ENCODE measurements at places on chromosomes 4 and X. TPM values are rescaled to one million over a fixed set of nuclear protein-coding genes. Genes with fewer than 3 reads are reported as not detected.

The DCAF4L1 gene
- total RNA-seq = not detected

The SPATA4 gene
- not detected for total RNA-seq

The ZNF141 gene
- 1.2 TPM for total RNA-seq

The VCX gene
- not detected for total RNA-seq

The SH3TC1 gene
- 8.0 TPM for total RNA-seq

The TMEM35A gene
- not detected for total RNA-seq

The ARHGAP24 gene
- total RNA-seq = 0.67 TPM

The FGA gene
- total RNA-seq = not detected

The NEIL3 gene
- total RNA-seq = 20.7 TPM

The TLR2 gene
- total RNA-seq = 0.23 TPM

The XIAP gene
- total RNA-seq = 11.0 TPM

The FAM120C gene
- total RNA-seq = 2.8 TPM

The STATH gene
- not detected for total RNA-seq

The PPM1K gene
- 0.52 TPM for total RNA-seq

The GNRHR gene
- not detected for total RNA-seq

The FGF2 gene
- total RNA-seq = 26.6 TPM

The FRG2 gene
- not detected for total RNA-seq

The ELK1 gene
- 28.1 TPM for total RNA-seq

The PIN4 gene
- 7.1 TPM for total RNA-seq

The GBA3 gene
- not detected for total RNA-seq

The LONRF3 gene
- 13.8 TPM for total RNA-seq

The BMPR1B gene
- total RNA-seq = 1.2 TPM

The SNX25 gene
- total RNA-seq = 26.2 TPM

The USP17L26 gene
- total RNA-seq = not detected

The PAGE2 gene
- not detected for total RNA-seq

The RRAGB gene
- total RNA-seq = 20.2 TPM

The PPEF2 gene
- not detected for total RNA-seq

The NPNT gene
- 4.4 TPM for total RNA-seq

The CXorf49 gene
- not detected for total RNA-seq

The ADRA2C gene
- total RNA-seq = 17.6 TPM

The SMPX gene
- total RNA-seq = 1.4 TPM

The FGF13 gene
- total RNA-seq = 0.29 TPM

The NKX1-1 gene
- not detected for total RNA-seq

The KIAA1210 gene
- total RNA-seq = not detected

The APOO gene
- total RNA-seq = 21.3 TPM

The P2RY10 gene
- not detected for total RNA-seq

The ASIC5 gene
- total RNA-seq = not detected

Measured in Caki2 (cell line).